ENCODE measurements at places on chromosomes 1 and 21.

GRCh38 chr1:22808676-22809483, 98.2 kb downstream of the EPHB2 start:
- DNase-seq: no peak

- no peak for DNase-seq
Observed at GRCh38 chr21:44262338-44263056, 800 bp upstream of the DNMT3L start.

DNA sequence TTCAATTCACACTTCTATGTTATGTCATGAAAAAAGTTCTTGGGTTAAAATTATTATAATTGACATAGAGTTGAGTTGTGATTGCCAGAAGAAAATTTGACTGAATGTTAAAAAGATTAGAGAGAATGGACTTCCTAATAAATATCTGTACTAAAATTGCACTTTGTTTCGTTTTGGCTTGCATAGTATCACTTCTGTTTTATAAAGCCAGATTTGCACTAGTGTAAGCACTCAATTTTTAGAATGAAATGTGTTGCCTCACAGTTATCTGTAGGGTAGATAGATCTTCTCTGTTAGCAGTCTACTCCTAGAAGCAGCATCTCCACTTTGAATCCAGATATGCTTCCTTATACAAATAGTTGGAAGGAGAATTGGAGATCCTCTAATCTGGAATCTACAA, 95.2 kb upstream of the MPC2 start:
- no peak for DNase-seq

DNA sequence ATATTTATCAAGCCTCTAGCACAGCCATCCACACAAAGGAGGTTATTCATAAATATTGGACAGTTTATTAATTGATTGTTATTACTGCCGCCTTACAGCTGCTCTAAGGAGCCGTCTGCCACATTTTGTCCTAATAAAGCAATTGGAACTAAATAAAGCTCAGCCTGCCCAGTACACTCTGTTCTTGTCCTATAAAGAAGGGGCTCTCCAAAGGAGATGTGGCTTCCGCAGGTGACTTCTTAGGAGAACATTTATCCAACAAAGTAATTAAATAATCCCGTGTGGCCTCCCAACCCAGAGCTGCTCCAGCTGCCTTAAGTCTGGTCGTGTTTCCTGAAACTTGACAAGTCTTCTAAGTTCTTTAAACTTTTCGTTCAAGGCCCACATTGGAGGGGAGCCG, 497.7 kb downstream of the NPHP4 start:
- DNase-seq: no peak

DNA sequence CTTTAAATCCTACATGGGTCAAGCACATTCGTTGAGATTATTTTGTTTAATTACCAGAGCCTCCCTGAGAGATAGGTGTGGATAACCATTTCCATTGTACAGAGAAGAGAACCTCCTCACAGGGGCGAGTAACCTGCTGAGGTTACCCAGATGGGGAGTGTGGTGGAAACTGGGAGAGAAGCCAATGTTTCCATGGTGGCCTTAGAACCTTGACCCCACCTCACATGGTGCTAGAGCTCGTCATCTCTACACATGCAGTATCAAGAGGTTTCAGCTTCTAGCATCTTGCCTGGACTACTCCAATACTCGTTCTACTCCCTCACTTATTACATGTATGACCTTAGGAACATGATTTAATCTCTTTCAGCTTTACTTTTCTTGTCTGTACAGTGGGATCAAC, 4.8 kb downstream of the REG4 start:
- DNase-seq: no peak

- peak; percentile 70 for DNase-seq
Observed at GRCh38 chr1:193408782-193409293, 222.4 kb upstream of the B3GALT2 start.

GRCh38 chr1:55517036-55517435, 301.9 kb upstream of the USP24 start:
- DNase-seq: no peak

GRCh38 chr1:18907021-18907916, 4.9 kb upstream of the ALDH4A1 start:
- no peak for DNase-seq

DNA sequence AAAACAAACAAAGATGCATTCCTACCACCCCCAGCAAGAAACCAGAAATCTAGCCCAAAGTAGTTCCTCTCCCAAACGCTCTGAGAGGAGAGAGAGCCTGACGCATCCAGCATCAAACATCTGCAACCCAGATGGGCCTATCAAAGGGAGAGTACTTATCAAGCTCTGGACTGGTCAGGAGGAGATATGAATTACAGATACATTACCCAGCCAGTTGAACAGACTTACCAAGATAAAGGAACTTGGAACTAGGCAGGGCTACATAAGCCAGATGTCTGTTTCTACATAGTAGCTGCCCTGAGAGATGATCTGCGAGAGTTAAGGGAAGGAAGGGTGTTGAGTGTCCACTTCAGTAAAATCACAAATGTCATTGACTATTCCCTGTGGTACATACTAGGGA, 138.4 kb downstream of the PAPPA2 start:
- no peak for DNase-seq

- no peak for DNase-seq
Observed at GRCh38 chr1:112460615-112461014, 48.1 kb upstream of the WNT2B start.

GRCh38 chr1:50023292-50024159, at the start of gene AGBL4:
Gene AGBL4 (minus strand): TSS chr1:50023954.
- DNase-seq: peak; percentile 69

- DNase-seq: peak; percentile 39
Observed at GRCh38 chr1:172976222-172977041, 74.3 kb downstream of the TNFSF18 start.

DNA sequence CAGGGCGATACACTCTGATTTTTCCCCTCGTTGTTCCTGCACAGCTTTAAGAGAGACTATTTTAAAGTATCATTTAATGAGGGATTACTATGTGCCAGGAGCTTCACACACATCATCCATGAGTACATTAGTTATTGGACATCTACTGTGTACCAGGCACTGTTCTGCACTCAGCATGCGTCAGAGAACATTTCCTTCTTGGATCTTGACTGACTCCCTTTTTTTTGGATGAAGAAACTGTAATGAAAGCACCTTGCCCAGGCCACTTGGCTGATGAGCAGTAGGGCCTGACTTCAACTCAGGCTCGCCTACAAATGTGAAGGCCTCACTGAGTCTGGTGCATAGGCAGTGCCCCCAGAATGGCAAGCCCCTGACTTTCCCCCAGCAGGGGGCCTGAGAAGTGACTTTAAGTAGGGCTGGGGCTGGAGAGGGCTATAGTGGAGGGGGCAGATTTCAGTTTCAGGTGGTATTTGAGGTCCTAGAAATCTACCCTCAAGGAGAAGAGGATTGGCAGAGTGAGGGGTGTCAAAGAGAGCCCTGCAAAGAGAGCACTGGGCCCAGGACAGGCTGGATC, 50.0 kb downstream of the PTPRU start:
- DNase-seq: no peak

DNA sequence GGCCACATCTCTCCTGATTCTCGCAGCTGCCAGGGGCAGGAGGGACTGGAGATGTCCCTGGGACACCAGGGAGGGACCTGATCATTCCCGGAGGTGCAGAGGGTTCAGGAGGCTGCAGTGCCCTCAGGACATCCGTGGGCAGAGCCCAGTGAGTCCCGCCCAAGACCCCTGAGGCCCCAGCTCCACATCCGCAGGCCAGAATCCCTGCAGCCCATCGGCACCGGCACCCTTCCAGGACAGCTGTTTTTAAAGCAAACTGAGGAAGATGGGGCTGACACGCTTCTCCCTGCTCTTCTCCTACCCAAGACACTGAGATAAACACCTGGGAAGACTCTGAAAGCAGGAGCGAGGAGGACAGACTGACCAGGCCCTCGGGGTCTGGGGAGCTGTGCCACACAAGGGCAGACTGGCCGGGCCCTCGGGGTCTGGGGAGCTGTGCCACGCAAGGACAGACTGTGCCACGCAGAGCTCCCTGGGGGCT, 25.5 kb downstream of the SLC19A1 start:
- DNase-seq: no peak

GRCh38 chr21:46662765-46663500, 27.5 kb downstream of the PRMT2 start:
- DNase-seq: no peak

GRCh38 chr1:14403961-14404645, 194.4 kb upstream of the KAZN start:
- no peak for DNase-seq
